ENCODE measurements at places on chromosomes 6 and 20. TPM values are rescaled to one million over a fixed set of nuclear protein-coding genes. Genes with fewer than 3 reads are reported as not detected.

GSTA1 gene
- not detected for total RNA-seq

ZSCAN9 gene
- total RNA-seq: 32.0 TPM

FAXC gene
- not detected for total RNA-seq

HLA-DMB gene
- total RNA-seq: 587 TPM

NMBR gene
- not detected for total RNA-seq

CDH26 gene
- total RNA-seq: 2.3 TPM

ENPP1 gene
- 0.42 TPM for total RNA-seq

DNA sequence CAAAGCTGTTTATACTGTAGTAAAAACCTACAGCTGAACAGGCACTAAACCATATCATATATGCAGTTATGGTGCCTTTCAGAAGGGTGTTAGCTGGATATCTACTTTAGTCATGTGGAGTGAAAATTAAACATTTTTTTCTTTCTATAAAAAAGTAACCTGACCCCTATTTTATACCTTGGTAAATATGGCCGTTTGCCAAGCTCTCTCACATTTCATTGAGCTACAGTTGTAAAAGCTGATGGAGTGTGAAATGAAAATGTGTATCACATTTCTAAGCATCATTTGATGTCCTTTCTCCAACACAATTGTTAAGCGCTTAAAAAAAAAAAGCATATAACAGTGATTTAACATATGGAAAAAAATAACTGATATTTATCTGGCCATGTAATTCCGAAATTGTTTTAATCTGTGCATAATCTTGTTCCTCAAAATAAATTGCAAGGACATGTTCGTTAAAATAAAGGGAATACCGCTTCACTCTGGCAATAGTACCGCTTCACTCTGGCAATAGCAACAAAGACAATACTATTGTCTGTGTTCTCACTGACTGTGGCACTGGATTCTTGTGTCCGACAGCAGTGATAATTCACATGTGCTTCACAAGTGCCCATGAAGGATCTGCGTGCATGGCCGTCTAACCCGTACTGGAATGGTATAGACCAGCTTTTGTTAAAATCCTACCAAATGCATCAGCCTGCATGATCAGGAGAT lies 391.8 kb upstream of the SOX4 start:
- no peak for DNase-seq

- DNase-seq: no peak
Observed at GRCh38 chr6:13872681-13873080, 52.1 kb upstream of the RNF182 start.

DNA sequence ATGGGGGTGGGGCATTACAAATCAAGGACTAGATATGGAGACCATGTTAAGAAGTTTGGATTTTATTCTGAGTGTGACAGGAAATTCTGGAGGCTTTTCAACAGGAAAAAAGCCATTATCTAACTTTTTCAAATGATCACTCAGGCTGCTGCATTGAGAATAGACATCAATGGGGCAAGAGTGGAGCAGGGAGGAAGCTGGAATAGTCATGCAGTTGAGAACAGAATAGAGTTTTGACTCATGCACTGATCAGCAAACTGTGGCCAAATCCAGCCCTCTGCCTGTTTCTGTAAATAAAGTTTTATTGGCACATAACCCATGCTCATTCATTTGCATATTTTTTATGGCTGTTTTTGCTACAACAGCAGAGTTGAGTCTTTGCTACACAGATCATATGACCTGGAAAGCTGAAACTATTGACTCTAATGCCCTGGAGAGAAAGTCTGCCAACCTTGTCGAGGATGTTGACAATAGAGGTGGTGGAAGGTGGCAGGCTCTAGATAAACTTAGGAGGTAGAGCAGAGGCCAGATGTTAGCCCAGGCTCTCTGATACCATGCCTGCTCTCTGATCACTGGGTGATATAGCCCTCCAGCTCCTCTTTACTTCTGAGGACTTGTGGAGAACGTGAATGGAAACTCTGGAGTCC lies 441.8 kb downstream of the PTPRT start:
- DNase-seq: no peak

DNA sequence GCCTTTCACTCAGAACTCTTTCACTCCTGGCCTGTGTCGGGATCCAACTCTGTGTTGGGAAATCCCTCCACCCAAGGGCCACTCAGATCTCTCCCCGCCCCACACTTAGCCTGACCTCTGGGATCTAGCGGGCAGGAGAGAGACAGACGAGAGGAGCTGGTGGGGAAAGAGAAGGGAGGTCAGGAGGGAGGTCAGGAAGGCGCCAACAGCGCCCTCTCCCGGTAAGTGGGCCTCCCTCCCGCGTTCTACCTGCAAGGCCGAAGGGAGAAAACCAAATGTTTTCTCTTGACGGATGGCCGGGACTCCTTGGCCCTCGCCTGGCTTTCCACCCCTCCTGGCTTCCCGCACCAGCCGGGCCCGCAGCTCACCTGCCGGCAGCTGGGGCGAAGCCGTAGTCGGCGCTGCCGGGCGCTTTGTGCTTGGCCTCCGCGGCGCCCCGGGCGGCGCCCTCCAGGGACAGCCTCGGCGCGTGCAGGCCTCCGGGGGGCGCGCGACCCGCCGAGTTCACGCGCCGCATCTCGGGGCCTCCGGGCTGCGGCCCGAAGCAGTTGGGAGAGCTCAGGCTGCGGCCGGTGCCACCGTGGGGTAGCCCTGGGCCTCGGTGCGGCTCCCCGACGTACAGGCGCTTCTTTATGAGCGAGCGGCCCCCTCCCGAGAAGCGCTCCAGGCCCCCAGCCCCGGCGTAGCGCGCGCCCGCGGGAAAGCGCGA lies 38.2 kb downstream of the C6orf132 start:
- DNase-seq: peak; percentile 81

GRCh38 chr6:163974322-163974721 lies 559.8 kb downstream of the QKI start:
- no peak for DNase-seq

GRCh38 chr6:157203764-157204163 lies 119.6 kb downstream of the TMEM242 start:
- DNase-seq: no peak

GRCh38 chr20:51097351-51098120 lies 74.6 kb upstream of the KCNG1 start:
- no peak for DNase-seq

GRCh38 chr20:56423886-56424285 lies 11.8 kb downstream of the CASS4 start:
- DNase-seq: no peak

- no peak for DNase-seq
Observed at GRCh38 chr6:39055661-39056060, 7.1 kb downstream of the GLP1R start.

DNA sequence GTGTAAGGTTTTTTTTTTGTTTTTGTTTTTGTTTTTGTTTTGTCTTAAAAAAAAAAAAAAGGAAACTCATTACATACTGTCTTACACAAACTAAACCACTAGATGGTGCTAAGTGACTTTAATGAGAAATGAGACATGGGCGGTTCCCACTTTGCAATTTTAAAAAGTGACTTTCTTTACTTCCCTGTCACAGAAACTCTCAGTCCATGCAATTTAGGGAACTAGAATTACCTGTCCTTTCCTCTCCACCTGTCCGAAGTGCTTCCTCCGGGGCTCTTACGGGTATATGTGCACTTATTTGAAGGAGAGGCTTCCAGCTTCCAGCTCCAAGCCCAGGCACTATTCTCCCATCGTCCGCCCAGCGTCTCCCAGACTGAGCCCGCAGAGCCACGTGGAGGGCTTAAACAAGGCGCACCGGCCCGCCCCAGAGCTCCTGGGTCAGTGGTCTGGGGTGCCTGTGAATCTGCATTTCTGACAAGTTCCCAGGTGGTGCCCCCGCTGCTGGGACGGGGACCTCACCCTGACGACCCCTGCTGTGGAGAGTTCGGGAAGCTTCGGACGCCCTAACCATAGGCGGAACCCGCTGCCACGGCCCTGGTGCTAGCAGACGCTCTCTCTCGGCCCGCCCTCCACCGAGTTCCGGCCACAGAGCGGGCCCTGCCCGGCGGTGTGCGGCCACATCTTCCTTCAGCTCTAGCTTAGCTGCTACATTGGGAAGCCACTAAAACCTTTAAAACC lies 26.1 kb downstream of the BFSP1 start:
- peak; percentile 83 for DNase-seq

DNA sequence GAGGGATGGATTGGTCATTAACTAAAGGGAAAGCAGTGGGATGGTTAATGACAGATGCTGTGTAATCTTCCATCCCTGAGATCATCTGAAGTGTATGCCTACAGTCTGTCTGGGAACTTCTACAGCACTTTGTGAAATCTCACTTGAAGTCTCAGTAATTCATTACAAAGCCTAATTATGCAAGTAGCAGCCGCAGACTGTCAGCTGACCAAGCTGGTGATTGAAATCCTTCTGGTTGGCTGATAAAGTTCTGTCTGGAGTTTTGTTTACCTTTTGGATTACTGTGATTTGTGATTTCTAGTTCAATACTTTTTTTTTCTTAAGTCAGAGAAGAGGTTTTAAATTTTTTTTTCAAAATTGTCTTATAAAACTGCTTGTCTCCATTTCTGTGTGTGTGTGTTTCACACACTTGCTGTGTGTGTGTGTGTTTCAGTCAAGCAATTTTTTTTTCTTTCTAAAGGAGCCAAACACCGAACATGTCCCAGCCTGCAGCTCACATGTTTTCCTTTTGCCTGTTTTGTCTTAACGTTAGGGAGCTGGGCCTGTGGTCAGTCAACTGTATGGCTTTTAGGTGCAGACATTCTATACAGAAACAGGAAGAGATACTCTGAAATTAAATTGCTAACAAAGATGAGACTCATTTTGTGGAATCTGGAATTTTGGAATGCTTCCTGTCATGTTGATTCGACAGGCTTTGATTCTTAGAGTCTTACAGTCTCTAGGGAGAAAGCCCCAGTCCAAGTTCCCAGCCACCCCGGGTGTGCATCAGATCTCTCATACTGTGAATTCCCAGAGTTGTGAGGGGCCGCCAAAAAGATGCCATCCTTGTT lies 28.5 kb upstream of the ADGRF4 start:
- DNase-seq: no peak

GRCh38 chr6:137880746-137881521 lies 13.9 kb downstream of the TNFAIP3 start:
- DNase-seq: peak; percentile 13

- DNase-seq: no peak
Observed at GRCh38 chr20:34115232-34115631, 3.2 kb upstream of the EIF2S2 start.

DNA sequence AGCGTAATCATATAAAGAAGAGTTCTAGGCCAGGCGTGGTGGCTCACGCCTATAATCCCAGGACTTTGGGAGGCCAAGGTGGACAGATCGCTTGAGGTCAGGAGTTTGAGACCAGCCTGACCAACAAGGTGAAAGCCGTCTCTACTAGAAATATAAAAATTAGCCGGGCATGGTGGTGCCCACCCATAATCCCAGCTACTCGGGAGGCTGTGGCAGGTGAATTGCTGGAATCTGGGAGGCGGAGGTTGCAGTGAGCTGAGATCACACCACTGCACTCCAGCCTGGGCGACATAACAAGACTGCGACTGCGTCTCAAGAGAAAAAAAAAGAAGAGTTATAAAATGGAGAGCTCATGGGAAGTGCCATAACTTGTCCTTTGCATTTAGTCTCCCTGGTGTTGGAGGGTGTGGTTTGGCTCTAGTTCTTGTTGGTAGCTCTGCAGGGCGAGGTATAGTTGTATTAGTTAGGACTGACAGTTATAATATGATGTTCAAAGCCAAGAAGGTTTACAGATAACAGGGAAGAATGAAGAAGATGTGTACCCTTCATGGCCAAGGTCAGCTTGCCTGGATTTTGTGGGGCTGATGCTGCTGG lies 54.8 kb downstream of the UTRN start:
- no peak for DNase-seq

DNA sequence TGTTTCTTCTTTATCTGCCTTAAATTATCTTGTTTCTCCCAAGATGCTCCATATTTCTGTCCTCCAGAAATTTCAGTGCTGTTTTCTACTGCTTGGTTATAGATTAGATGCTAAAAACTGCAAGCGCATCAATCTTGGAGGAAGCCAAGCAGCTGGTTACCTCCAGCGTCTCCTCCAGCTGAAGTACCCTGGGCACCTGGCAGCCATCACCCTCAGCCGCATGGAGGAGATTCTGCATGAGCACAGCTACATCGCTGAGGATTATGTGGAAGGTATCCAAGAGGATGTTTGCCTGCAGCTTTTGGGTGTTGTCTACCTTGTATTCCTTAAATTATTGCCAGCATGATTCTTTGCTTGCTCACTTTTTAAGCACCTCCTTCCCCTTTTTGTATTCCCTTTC lies 3.8 kb downstream of the ACTR5 start:
- DNase-seq: no peak

DNA sequence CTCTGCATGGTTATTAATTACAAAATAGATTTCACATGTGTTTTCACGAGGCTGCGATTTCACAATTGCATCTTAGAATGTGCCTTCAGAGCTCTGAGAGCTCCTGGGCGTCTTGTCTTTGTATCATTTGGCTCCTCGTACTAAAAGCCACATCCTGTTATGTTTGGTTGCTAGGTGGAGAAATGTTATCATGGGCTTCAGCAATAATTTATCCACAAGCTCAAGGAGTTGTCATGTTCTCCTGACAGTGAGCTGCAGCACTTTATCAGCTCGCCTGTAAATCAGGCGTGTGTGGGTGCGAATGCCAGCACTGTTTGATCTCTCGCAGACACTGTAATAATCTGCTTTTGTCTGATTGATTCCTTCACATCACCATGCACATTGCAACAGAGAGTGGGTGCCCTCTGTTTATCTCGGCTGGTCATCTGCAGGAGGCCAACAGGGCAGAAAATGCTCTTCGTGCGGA lies 218.6 kb upstream of the ZFP64 start:
- DNase-seq: no peak

DNA sequence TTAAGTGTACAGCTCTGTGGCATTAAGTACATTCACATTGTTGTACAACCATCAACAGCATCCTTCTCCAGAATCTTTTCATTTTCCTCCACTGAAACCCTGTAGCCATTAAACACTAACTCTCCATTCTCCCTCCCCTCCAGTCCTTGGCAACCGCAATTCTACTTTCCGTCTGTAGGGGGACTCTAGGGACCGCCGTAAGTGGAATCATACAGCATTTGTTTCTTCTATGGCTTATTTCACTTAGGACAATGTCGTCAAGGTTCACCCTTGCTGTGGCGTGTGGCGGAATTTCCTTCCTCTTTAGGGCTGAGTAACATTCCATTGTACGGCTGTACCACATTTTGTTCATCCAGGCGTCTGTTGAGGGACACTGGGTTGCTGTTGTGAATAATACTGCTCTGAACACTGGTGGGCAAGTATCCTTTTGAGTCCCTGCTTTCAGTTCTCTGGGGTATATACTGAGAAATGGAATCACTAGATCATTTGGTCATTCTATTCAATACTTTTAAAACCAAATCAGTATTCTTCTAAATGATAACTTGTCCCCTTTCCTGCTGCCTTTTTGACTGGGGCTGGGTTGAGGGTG lies 50.7 kb downstream of the PPP1R3G start:
- peak; percentile 69 for DNase-seq

- DNase-seq: peak; percentile 76
Observed at GRCh38 chr6:34154668-34155447, 9.0 kb upstream of the GRM4 start.

DNA sequence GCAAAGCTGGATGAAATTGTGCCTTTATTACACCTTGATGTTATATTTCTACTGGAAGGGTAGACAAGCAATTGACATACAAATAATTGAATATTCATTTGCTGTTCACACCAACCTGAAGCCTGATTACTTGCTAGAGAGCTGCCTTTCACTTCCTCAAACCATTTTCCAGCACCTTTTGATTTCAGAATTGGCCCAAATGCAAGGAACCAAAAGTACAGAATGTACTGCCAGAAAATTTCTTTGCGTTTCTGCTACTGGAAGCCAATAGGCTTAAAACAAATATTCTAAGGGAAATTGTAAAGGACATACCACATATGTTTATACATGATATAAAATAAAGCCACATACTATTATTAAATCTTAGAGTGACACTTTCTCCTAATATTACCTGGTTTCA lies 94.5 kb downstream of the RFPL4B start:
- DNase-seq: no peak

- DNase-seq: no peak
Observed at GRCh38 chr6:104705095-104705707, 154.5 kb downstream of the HACE1 start.

Data from B cell (primary cell).